Naive thymus-derived CD4-positive, alpha-beta T cell (primary cell): ENCODE measurements at places on chromosomes 1 and 21.

GRCh38 chr1:58447886-58448285 lies 98.6 kb downstream of the OMA1 start:
- no peak overlapping the region for H3K27ac ChIP-seq
- no peaks in the 10 kb centered on the region for H3K36me3 ChIP-seq
- H3K27me3 ChIP-seq, result no peaks in the 10 kb centered on the region
- no peaks in the 10 kb centered on the region for H3K4me1 ChIP-seq

DNA sequence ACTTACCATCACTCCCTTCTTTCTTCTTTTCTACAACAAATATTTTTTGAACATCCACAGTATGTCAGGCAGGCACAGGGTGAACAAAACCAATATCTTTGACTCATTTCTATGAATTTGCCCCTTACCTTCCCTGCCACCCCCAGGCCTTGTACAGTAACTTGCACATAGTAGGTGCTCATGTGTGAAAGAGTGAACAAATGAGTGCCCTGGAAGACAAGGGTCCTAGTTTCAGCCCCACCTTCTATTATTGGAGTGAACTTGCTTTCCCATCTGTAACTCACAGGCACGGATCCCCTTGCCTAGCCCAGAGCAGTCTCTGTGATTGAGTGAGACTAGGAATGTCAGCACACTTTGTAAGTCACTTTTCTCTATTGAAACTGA lies 12.8 kb downstream of the ZDHHC18 start:
- no peaks in the 10 kb centered on the region for H3K27me3 ChIP-seq
- peaks cover 7% of the 10 kb centered on the region for H3K4me1 ChIP-seq
- peak overlapping the region; percentile 45 for H3K27ac ChIP-seq
- no peak overlapping the region for H3K4me3 ChIP-seq

- H3K36me3 ChIP-seq, result no peaks in the 10 kb centered on the region
- no peaks in the 10 kb centered on the region for H3K27me3 ChIP-seq
- no peak overlapping the region for H3K4me3 ChIP-seq
- no peak for DNase-seq
Measured at GRCh38 chr21:43196826-43197225, 28.0 kb downstream of the CRYAA start.

- no peak overlapping the region for H3K27ac ChIP-seq
- H3K27me3 ChIP-seq, result no peaks in the 10 kb centered on the region
- no peaks in the 10 kb centered on the region for H3K4me1 ChIP-seq
- no peak for DNase-seq
- no peaks in the 10 kb centered on the region for H3K36me3 ChIP-seq
- no peak overlapping the region for H3K4me3 ChIP-seq
Measured at GRCh38 chr1:157238585-157238984, 100.4 kb upstream of the ETV3 start.

DNA sequence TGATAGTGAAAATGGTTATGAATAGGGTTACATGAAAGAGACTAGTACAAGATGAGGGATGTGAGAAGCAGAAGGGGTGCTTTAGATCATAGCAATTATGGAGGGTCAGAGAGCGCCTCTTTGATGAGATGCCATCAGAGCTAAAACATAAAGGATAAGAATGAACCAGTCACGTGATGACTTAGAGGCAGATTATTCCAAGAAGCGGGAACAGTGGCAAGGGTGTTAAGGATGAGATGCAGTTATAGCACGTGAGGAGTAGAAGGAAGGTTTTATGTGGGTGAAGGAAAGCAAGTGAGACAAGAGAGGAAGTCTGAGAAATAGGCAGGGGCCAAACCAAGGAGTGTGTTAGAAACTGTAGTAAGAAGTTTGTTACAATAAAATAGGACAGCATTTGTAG lies 360.1 kb downstream of the DPYD start:
- no peaks in the 10 kb centered on the region for H3K4me1 ChIP-seq
- H3K27ac ChIP-seq, result no peak overlapping the region
- DNase-seq, result no peak
- no peaks in the 10 kb centered on the region for H3K36me3 ChIP-seq
- no peaks in the 10 kb centered on the region for H3K27me3 ChIP-seq

GRCh38 chr1:84876353-84876752 lies 16.7 kb downstream of the LPAR3 start:
- no peaks in the 10 kb centered on the region for H3K36me3 ChIP-seq
- DNase-seq, result no peak
- H3K4me3 ChIP-seq, result no peak overlapping the region
- no peak overlapping the region for H3K27ac ChIP-seq
- no peaks in the 10 kb centered on the region for H3K27me3 ChIP-seq
- H3K4me1 ChIP-seq, result peaks cover 10% of the 10 kb centered on the region

- no peaks in the 10 kb centered on the region for H3K36me3 ChIP-seq
- H3K27ac ChIP-seq, result no peak overlapping the region
- no peak overlapping the region for H3K4me3 ChIP-seq
- no peaks in the 10 kb centered on the region for H3K27me3 ChIP-seq
- H3K4me1 ChIP-seq, result peaks cover under 1% of the 10 kb centered on the region
Measured at GRCh38 chr1:173424143-173424542, 53.0 kb upstream of the PRDX6 start.

GRCh38 chr1:64062941-64063581 lies 140.4 kb upstream of the UBE2U start:
- H3K4me3 ChIP-seq, result no peak overlapping the region
- H3K27ac ChIP-seq, result no peak overlapping the region
- no peaks in the 10 kb centered on the region for H3K27me3 ChIP-seq

- H3K36me3 ChIP-seq, result no peaks in the 10 kb centered on the region
- peaks cover 3% of the 10 kb centered on the region for H3K27me3 ChIP-seq
- DNase-seq, result no peak
- no peaks in the 10 kb centered on the region for H3K4me1 ChIP-seq
Measured at GRCh38 chr1:203211812-203212211, 17.7 kb downstream of the CHIT1 start.

DNA sequence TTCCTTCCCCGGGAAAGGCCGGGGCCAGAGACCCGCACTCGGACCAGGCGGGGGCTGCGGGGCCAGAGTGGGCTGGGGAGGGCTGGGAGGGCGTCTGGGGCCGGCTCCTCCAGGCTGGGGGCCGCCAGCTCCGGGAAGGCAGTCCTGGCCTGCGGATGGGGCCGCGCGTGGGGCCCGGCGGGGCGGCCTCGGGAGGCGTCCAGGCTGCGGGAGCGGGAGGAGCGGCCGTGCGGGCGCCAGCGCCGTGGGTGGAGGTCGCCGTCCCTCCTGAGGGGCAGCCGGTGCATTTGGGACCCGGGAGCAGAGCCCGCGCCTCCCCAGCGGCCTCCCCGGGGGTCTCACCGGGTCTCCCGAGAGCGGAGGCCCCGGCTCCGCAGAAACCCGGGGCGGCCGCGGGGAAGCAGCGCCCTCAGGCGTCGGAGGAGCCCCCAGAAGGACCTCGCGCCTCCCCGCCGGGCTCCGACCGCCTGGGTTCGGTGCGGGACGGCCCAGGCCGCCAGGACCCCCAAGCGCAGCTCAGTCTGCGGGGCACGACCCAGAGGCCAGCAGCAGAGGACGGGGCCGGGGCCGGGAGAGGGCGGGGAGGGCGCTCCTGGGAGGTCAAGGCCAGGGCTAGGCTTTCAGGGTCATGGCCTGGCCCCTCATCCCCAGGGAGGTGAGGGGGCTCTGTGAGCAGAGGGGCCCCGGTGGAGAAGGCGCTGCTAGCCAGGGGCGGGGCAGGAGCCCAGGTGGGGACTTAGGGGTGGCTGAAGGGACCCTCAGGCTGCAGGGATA lies 7.2 kb upstream of the SLX9 start:
- H3K4me3 ChIP-seq, result peak overlapping the region; percentile 46
- peak overlapping the region; percentile 79 for H3K27ac ChIP-seq
- H3K36me3 ChIP-seq, result no peaks in the 10 kb centered on the region
- DNase-seq, result peak; percentile 49
- peaks cover 28% of the 10 kb centered on the region for H3K4me1 ChIP-seq

DNA sequence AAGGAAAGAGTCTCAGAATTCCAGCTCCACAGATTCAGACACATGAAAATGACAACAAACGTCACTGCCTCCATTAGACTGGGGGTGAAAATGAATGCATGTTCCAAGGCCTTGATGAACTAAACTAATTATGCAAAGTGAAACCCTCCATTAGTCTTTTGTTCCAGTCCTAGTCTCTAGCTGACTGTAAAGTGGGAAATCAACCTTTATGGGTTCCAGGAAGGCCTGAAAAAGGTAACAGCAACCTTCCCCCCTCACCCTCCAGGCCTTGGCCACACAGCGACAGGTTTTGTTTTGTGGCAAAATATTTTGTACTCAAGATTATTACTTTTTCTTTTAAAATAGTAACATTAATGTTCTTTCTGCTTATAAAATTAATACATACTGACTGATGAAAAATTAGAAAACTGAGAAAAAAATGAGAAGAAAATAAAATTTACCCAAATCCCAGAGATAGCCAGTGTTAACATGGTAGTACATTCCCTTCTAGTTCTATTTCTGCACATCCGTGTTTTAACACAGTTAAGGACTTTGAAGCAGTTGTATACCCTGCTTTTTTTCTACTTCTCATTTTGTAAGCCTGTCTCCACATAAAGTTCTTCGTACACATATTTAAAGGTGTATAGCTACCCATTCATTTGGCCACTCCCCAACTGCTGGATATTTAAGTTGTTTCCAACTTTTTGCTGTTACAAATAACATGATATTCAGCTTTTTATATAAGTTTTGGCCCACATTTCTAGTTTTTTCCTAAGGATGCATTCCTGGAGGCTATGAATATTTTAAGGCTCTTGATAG lies 60.9 kb downstream of the CD2 start:
- no peak for DNase-seq
- no peak overlapping the region for H3K27ac ChIP-seq
- H3K27me3 ChIP-seq, result no peaks in the 10 kb centered on the region
- peaks cover 30% of the 10 kb centered on the region for H3K4me1 ChIP-seq

DNA sequence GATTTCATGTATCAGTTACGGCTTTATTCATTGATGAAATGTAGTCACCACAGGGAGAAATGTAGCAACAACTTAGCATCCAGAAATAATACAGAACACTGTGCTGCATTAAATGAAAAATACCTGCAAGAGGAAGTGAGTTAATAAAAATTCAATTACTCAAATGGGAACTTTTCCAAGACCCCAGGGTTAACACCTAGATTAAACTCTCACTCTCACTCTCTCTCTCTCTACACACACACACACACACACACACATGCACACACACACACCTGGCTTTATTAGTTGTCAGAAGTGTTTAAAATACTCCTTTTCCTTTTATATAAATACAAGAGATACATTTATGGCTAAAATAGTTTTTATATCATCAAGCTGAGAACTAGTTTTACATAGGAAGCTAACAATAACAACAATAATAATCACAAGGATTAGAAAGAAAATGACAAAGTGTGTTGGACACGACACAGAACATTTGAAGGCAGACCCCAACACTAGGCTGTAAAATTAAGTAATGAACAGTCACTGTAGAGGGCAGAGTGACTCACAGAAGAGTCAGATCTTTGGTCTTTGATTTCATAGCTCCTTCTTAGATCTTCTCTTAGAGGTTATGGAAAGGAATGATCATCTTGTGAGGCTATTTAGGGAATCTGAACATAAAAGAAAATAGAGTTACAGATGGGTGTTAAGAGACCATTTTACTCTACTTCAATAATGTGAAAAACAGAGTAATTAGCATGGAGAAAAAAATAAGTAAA lies 1266.0 kb upstream of the ADGRL2 start:
- H3K4me1 ChIP-seq, result no peaks in the 10 kb centered on the region
- no peak overlapping the region for H3K4me3 ChIP-seq
- H3K27me3 ChIP-seq, result no peaks in the 10 kb centered on the region

DNA sequence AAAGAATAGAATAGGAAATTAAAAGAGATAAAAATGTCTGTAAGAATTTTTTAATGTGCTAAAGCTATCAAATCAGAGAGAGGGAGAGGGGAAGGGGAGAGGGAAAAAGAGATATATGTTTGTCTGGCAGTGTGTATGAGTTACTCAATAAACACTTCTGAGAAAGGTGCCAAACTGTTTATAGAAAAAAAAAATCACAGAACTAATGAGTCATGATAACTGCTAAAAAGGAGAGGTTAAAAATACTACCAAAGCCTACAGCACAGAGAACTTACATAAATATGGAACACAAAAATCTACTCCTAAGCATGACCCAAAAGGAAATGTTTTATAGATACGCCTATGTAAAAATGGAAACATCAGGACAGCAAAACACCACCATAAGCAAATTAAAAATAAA lies 45.4 kb downstream of the SELENOF start:
- H3K27me3 ChIP-seq, result no peaks in the 10 kb centered on the region
- H3K27ac ChIP-seq, result no peak overlapping the region
- no peaks in the 10 kb centered on the region for H3K36me3 ChIP-seq
- H3K4me1 ChIP-seq, result no peaks in the 10 kb centered on the region
- H3K4me3 ChIP-seq, result no peak overlapping the region

GRCh38 chr21:44279354-44280260 lies 6.1 kb upstream of the AIRE start:
- no peak overlapping the region for H3K4me3 ChIP-seq
- no peaks in the 10 kb centered on the region for H3K4me1 ChIP-seq
- no peaks in the 10 kb centered on the region for H3K36me3 ChIP-seq
- H3K27me3 ChIP-seq, result no peaks in the 10 kb centered on the region
- no peak for DNase-seq

GRCh38 chr1:196148367-196148970 lies 459.8 kb downstream of the KCNT2 start:
- no peak overlapping the region for H3K4me3 ChIP-seq
- no peak overlapping the region for H3K27ac ChIP-seq
- H3K27me3 ChIP-seq, result no peaks in the 10 kb centered on the region

GRCh38 chr1:198258491-198258890 lies 101.7 kb downstream of the NEK7 start:
- H3K4me1 ChIP-seq, result peaks cover 4% of the 10 kb centered on the region
- no peak overlapping the region for H3K4me3 ChIP-seq
- no peak overlapping the region for H3K27ac ChIP-seq

DNA sequence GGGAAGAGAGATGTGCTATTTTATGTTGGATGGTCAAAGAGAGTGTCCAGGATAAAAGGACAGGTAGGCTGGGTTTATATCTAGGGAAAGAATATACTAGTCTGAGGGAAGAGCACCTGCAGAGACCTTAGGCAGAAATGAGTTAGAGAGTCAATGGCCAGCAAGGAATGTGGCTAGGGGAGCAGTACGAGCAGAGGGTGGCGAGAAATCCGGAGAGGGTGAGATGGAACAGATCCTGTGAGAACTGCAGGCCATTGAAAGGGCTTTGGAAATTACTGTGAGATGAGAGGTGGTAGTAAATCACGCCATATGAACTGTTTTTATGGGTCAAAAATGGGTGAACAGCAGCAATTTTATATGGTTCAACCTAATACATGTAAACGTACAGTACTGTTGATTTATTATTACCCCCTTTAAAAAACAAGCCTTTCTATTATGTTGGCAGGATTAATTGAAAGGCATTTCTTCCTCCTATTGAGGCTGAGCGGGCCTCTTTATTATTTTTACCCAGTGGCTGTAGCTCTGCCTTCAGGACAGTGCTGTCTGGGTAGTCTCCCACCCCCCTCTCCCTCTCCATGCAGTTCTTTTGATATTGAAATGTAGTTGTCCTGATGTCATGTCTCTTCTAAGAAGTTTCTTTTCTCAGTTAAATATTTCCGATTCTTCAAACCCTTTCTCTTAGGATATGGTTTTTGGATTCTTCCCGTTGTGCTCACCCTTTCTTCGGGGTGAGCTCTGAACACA lies 75.2 kb upstream of the CD1D start:
- DNase-seq, result no peak
- H3K4me3 ChIP-seq, result no peak overlapping the region
- H3K27ac ChIP-seq, result no peak overlapping the region
- no peaks in the 10 kb centered on the region for H3K4me1 ChIP-seq
- no peaks in the 10 kb centered on the region for H3K36me3 ChIP-seq

- peak; percentile 58 for DNase-seq
- peaks cover 22% of the 10 kb centered on the region for H3K36me3 ChIP-seq
- peaks cover 45% of the 10 kb centered on the region for H3K4me1 ChIP-seq
- peak overlapping the region; percentile 94 for H3K27ac ChIP-seq
- H3K27me3 ChIP-seq, result no peaks in the 10 kb centered on the region
- peak overlapping the region; percentile 88 for H3K4me3 ChIP-seq
Measured at GRCh38 chr1:101239095-101240040, 2.5 kb downstream of the S1PR1 start.

GRCh38 chr1:248127653-248128052 lies 17.3 kb upstream of the OR2M5 start:
- no peak for DNase-seq
- no peaks in the 10 kb centered on the region for H3K27me3 ChIP-seq
- no peak overlapping the region for H3K4me3 ChIP-seq
- no peaks in the 10 kb centered on the region for H3K36me3 ChIP-seq
- H3K27ac ChIP-seq, result no peak overlapping the region
